ENCODE measurements at places on chromosomes 5 and 9. TPM values are rescaled to one million over a fixed set of nuclear protein-coding genes. Genes with fewer than 3 reads are reported as not detected.

GRCh38 chr5:71924980-71925379 is 182.3 kb upstream of the MAP1B start:
- DNase-seq, result no peak

WNK2 gene
- 6.6 TPM for total RNA-seq

PCDHGB7 gene
- 18.9 TPM for total RNA-seq

IL6ST gene
- 328 TPM for total RNA-seq

TMC1 gene
- total RNA-seq, result 0.36 TPM

SV2C gene
- total RNA-seq, result 4.9 TPM

GRCh38 chr5:179422213-179422855 is 77.1 kb upstream of the ADAMTS2 start:
- no peak for DNase-seq

ZNF883 gene
- 3.6 TPM for total RNA-seq

DNA sequence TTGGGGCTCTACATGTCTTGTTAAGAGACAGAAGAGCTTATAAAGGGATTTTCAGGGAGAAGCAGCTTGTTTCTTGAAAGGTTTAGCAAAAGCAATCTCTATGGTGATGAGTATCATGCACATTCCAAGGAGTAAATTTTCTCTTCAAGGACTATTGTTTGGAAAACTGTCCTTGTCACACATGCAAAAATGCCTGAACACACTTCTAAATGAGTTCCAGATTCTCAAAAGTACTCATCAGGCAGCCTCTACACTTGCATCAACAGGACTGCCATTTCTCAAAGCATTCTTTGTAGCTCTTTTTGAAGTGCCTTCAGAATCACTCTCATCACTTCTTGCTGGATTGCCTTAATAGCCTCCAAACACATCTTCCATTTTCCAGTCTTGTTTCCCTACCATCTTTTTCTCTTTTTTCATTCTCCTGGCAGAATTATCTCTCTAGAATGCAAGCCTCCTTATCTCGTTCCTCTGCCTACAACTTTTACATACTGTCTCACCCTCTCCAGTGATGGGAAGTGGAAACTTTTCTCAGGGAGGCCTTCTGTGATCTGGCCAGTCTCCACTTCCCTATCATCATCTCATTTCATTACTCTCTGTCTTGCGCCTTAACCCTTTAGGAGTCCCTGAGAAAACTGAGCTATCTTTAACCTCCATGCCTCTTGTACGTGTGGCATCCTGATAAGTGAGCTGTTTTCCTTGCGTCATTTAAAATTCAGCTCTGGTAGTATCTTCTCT is 631.5 kb upstream of the TLE4 start:
- DNase-seq, result no peak

DNA sequence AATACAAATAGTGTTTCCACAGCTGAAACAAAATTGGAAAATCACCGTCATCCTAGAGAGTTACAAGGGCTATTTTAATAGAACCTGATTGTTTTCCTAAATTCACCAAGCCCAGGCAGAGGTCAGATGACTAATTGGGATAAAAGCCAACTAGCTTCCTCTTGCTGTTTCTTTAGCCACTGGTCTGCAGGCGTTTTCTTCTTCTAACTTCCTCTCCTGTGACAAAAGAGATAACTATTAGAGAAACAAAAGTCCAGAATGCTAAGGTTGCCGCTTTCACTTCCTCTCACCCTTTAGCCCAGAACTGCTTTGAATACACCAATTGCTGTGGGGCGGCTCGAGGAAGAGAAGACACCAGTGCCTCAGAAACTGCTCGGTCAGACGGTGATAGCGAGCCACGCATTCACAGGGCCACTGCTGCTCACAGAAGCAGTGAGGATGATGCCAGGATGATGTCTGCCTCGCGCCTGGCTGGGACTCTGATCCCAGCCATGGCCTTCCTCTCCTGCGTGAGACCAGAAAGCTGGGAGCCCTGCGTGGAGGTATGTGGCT is at the start of gene TLR4:
TSS of gene TLR4 (plus strand) at position 380 of the 552 bp plus-strand sequence. CDS start at position 450, 70 bp downstream.
- DNase-seq, result peak; percentile 78

Measured in sciatic nerve (tissue), 2 donors.